ENCODE measurements at places on chromosomes 4 and X.

GRCh38 chr4:188722911-188723310, 583.7 kb downstream of the TRIML1 start:
- no peak for DNase-seq

DNA sequence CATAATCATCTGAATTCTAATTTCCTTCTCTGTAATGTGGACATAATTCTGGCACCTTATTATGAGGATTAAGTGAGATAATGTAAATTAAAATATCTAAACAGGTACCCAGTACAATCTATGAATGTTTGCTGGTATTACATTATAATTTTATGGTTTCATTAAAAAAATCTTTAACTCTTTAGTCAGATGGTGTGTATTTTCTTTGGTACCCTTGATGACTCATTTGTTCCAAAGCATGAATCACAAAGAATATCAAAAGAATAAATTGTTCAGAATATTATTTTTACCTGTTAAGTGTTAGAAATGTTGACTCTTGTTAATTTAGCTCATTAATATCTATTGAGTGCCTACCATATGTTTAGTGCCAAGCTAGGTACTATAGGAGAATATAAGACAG, 74.3 kb downstream of the SNX25 start:
- DNase-seq, result no peak

DNA sequence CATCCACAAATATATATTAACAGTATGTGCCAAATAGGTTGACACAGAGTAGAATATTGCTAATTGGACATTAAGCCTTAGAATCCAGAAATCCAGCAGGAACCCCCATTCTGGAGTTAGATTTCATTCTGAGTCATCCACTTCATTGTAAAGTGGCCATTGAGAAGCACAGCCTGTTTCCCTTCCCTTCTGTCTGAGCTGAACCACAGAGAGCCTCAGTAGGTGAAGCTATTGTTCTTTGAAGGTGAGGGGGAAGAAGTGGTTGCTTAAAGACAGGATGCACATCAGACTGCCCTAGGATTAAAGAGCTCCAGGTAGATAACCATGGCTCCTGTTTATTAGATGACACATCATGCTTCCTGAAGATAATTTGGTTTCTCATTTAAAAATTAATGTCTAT, 30.6 kb upstream of the MCF2 start:
- no peak for DNase-seq

DNA sequence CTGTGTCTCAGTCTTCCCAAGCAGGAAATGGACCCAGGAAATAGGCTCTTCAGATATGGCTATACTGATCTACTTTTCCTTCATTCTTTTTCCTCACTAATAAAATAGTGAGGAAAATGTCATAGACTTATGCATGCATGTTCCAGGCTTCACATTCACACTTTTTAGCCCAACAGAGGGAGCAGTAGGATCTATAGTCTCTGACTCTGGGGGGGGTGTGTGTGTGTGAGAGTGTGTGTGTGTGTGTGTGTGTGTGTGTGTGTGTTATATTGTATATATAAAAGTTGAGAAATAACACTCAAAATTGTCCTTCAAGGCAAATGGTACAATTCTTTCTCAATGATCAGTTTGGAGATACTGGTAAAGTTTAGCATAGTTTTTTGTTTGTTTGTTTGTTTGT, 297.2 kb upstream of the GALNT7 start:
- DNase-seq, result no peak

- DNase-seq, result no peak
These were observed 170.3 kb downstream of the EFHC2 start for GRCh38 chrX:44173219-44173618.

DNA sequence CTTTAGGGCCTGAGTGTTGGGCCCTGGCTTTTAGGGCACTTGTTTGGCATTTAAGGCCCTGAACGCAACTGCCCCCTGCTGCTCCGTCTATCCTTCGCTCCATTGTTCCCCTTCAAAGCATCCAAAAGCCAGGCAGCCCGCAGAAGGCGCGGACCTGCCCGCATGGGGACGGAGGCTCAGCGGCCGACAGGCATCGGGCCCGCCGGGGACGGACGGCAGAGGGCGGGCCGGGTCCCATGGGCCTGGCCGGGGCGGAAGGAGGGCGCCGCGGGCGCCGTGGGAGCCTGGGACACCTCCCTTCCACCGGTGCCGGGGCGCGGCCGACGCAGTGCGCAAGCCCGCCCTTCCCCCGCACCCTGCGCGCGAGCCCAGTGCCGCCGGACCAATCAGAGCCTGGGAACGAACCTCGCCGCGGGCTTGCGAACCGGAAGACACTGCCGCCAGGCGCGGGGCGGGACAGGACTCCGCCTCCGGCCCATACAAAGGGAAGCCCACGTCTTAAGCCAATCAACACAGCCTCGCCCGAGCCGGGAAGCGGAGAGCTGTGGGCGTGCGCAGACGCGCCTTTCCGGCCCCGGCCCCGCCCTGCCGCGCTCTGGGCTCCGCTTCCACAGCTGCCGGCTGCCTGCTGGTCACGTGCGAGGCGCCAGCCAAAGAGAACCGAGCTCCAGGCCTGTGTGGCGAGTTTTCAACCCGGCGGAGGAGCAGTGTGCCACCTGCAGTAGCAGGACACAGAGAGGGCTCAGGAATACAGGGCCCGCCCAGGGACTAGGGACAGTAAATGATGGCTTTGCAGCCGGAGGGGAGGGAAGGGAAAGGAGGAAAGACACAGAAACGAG, 2.1 kb upstream of the ARHGAP4 start:
- DNase-seq, result peak; percentile 97

- DNase-seq, result no peak
These were observed 36.1 kb upstream of the NUDT6 start for GRCh38 chr4:122958505-122958904.

- DNase-seq, result no peak
These were observed 182.0 kb upstream of the PAQR3 start for GRCh38 chr4:79121223-79121622.

GRCh38 chr4:25760518-25761157, 102.2 kb downstream of the SEL1L3 start:
- no peak for DNase-seq

GRCh38 chrX:150446995-150447394, 83.9 kb downstream of the MAMLD1 start:
- peak; percentile 74 for DNase-seq

DNA sequence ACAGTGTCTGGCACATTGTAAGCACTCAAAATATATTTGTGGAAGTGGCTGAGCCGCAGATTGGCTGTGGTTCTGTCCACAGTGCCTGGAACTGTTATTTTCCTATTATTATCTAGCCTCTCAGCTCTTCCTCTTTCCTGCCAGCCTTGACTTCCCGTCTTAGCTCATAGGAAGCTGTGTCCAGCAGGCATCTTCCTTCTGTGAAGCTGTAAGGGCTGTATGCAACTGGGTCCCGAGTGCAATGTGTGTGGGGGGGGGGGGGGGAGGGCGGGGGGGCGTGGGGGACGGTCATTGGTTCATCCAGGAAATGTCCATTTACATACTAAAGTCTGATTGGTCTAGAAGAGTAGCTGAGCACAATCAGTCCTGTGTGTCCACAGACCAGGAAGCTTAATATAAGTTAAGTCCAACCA, 210.7 kb downstream of the PDGFRA start:
- no peak for DNase-seq

DNA sequence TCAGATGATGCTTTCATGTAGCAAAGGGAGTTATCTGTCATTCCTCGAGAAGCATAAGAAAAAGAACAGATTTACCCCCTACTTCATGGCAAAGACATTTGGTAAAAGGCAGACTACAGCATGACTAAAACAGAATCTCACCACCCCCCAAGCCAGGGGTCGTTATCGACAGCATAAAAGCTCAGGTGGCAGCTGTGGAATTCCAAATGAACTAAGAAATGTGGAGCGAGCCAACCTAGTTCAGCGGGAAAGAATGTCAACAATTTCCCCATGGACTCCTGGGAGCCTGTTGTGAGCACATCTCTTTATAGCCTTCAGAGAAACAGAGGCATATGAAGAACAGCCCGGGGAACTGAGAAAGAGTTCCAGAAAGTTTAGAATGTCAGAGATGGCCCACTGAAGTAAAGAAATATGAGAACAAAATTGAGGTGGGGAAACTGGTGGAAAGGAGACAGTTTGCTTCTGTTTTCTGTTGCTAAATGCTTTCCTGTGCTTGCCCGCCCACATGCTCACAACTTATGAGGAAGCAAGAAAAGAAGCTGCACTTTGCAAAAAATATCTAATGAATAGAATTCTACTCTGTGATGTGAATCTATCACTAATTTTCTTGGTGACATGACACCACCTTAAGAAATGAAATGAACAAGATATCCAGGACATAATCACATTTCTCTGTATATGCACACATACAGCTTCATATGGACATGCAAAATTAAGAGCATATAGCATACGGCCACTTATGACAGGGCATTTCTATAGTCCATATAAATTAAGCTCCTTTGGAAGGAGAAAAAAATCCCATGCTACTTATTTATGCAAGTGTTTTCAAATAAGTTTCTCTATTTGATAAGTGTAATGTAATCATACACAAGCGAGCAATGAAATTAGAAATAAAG, 135.3 kb upstream of the MID1 start:
- DNase-seq, result peak; percentile 11

- DNase-seq, result no peak
These were observed 12.5 kb downstream of the RELL1 start for GRCh38 chr4:37673538-37674192.

DNA sequence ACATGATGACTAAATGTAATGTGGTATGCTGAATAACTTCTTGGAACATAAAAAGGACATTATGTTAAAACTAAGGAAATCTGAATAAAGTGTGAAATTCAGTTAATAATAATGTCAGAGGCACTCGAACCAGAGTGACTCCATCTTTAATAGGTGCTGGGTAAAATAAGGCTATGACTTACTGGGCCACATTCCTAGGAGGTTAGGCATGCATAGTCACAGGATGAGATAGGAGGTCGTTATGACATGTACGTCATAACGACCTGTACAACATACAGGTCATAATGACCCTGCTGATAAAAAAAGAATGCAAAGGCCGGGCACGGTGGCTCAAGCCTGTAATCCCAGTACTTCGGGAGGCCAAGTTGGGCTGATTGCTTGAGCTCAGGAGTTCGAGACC, 28.9 kb upstream of the OPHN1 start:
- no peak for DNase-seq

DNA sequence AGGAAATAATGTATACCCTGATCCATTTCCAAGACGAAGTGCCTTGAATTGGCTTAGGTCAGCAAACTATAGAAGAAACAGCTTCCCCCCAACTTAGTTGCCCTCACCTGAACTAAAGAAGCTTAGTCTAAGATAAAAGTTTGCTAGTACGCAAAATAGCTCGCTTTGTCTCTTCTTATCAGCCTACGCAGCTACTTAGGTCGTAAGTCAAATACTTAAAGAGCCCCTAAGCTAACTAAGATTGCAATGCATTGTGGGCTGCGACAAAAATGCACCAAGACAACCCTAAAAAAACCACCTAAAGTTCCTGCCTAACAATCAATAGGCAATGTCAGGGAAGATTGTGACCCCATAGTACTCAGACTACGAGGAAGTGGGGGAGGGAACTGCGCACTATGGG, 12.8 kb downstream of the CLNK start:
- no peak for DNase-seq

GRCh38 chrX:83845397-83845796, 15.5 kb upstream of the CYLC1 start:
- no peak for DNase-seq

DNA sequence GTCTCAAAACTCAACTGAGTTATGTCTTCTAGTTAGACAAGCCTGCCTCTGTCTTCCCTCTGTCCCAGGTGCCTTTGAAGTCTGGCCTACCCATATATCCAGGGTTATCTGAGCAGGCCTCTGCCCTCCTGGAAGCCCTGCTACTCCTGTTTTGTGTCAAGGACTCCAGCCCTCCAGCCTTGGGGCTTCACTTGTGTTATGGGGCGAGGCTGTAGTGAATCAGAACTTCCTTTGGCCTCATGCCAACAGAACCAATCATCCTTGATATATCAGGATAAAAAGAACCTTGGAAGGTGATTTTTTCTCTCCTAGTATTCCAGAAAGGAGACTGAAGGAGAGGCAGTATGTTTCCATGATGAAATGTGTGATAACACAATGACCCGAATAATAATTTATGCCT, 8.9 kb upstream of the ADGRG4 start:
- DNase-seq, result no peak

DNA sequence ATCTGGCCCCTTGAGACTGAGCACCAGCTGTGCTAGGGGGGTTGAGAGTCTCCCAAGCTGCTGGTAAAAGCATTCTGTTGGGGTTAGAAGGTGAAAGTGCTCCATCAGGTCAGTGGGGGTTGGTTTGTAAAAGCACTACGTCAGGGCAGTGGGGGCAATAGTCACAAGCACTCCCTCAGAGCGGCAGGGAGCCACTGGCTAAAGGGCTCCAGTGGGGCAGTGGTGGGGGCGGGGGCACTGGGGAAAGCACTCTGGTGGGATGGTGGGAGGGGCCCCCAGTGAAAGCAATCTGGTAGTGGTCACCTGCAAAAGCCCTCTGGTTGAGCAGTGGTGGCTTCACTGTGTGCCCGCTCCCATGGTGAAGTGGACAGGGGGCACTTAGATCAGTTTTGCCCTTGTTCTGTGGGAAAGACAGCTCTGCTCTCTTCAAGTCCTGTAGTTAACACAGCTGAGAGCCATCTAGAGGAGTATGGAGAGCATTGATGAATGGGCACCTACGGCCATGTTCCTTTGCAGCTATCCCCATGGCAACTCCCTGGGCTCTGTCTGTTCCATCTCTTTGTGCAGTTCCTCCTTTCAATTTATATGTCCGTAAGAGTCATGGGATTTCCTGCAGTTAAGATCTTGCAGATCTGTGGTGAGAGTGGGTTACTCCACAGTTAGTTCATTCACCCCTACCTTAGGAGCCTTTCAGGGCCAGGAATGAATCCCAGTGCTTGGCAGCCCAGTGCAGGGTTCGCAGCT, 106.4 kb downstream of the SH3BGRL start:
- no peak for DNase-seq

DNA sequence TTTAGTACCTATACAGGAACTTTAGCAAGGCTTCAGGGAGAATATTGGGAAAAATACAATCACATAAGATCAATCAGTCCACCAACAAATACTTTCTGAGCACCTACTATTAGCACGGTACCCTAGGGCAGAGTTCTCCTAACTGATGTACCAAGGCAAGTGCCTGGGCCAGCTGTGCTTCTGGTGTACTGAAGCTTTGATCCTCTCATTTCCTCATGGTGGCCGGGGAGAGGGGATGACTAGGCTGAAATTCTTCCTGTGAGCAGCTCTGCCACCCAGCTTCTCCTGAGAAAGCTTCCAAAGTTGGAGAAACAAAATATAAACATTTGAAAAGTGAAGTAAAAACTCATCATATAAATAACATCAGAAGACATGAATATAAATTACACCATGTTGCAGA, 49.3 kb upstream of the ATOH1 start:
- DNase-seq, result no peak

Measured in NCI-H446 (cell line).